ENCODE measurements at places on chromosomes 2 and 18. TPM values are rescaled to one million over a fixed set of nuclear protein-coding genes. Genes with fewer than 3 reads are reported as not detected.

DNA sequence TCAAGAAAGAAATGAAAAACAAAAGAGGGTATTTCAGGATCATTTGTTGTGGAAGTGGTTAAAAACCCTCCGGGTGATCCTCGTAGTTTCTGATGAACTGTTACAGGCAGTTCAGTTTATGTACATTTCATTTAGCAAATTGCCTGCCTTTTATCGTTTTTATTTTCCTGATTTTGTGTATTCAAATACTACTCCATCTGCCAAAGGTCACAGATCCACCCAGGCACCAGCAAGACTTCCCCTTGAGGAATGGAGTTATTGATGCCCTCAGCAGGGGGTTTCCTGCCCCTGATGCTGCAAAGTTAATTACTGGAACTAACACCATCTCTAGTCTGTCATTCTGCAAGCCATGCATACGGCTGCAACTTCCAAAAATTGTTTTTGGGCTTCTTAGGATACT is 641.9 kb downstream of the SLC4A3 start:
- no peak for DNase-seq

DNA sequence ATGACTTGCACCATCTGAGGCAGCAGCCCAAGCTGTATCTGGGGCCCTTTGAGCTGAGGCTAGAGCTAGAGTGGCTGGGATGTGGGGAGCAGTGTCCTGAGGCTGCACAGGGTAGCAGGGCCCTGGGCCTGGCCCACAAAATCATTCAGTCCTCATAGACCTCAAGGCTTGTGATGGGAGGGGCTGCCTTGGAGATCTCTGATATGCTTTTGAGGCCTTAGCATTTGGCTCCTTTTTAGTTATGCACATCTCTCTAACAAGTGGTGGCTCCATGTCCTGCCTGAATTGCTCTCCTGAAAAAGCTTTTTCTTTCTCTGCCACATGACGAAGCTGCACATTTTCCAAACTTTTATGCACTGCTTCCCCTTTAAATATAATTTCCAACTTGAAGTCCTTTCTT is 11.8 kb upstream of the UGT1A8 start:
- DNase-seq = no peak

GRCh38 chr2:165294912-165295311 is 55.7 kb downstream of the SCN2A start:
- DNase-seq = no peak

GRCh38 chr2:174522553-174522952 is 35.7 kb upstream of the GPR155 start:
- DNase-seq = no peak

- no peak for DNase-seq
These were observed 1.8 kb upstream of the ALPP start for GRCh38 chr2:232376713-232377112.

DNA sequence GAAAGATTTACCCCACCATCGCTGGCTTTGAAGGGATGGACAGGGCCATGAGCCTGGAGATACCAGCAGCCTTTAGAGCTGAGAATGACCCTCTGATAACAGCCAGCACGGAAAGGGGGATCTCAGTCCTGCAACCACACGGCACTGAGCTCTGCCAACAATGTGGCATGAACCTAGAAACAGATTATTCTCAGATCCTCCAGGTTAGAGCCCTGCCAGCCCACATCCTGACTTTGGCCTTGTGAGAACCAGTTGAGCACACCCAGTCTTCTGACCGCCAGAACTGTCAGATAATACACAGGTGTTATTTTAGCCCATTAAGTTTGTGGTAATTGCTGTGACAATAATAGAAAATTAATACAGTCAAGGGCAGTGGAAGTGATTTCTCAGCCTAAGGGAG is 9.4 kb upstream of the GNLY start:
- no peak for DNase-seq

DNA sequence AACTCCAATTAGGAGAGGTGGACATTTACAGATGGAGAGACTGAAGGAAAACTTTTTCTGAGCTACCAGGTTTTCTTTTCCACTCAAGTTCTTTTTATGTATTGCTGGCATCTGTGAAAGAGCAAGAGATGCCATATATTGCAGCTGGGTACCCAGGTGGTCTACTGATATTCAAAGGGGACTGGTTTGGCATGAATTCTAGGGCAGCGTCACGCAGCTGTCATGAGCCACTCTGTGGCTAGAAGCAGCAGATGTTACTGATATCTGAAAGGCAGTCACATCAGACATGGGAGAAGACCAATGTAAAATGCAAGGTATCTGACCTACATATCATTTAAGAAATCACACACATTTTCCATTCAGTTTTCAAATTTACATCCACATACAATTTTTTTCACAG is 408.8 kb downstream of the GALNT13 start:
- no peak for DNase-seq

GRCh38 chr18:24947521-24948305 is 404.3 kb downstream of the ZNF521 start:
- peak; percentile 43 for DNase-seq

DNA sequence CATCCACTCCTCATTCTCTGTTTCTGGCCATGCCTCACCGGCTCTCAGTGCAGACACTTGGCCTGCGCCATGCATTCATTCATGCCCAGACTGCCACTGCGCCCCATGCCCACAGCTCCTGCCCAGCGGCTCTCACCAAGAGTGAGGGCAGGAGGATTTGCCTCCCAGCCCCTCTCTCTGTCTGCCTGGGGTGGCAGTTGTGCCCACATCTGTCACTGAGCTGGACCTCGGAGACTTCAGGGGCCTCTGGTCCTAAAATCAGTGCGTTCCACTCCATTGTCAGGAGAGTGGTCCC is 75.1 kb downstream of the CIB4 start:
- peak; percentile 54 for DNase-seq

DNA sequence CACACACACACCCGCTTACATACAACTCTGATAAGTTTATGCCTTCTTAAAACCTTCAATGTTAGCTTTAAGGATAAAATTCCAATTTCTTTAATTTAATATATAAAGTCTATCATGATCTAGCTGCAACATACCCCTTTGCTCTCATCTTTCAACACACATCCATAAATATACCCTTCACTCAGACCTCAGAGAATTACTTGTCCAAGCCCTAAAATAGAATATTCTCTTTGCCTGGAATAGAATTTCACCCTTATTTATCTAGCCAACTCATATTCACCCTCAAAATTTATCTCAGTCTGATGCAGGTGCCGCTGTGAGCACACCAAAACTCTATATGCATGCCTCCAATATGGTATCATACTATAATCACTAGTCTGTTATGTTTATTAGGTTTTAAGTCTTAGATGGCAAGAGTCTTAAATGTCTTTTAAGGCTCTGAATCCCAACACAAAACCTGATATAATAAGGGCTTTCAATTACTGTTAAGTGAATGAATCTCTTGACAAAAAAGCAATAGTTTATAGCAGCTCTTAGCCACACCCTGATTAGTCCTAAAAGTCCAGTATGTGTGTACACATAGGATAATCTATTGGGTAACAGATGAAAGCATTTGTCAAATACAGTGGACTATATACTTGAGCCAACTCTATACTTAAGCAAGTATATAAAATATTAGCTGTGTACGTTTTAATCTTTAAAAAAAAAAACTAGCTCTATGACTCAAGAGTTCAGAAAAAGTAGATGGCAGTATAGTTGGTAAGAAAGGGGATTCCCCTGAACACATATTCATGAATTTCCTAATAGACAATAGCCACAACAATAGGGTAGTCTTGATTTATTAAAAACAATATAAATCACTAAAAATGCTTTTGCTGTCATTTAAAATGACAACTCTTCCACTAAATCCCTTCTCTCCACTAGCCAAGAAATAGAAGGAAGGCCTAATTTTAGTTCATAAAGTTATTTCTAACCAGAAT is 144.5 kb downstream of the EXOC6B start:
- DNase-seq = no peak

GRCh38 chr2:28322456-28322855 is 70.2 kb upstream of the FOSL2 start:
- no peak for DNase-seq

Gene TWIST2
- polyA plus RNA-seq = 5.0 TPM

Gene INHBB
- 0.21 TPM for polyA plus RNA-seq

Gene ACTR2
- 187 TPM for polyA plus RNA-seq

All from left lung (tissue), 14 donors.